HFFc6 (cell line): ENCODE measurements at places on chromosomes 7 and 10.

- no peak for DNase-seq
These were observed 21.5 kb downstream of the SH3PXD2A start for GRCh38 chr10:103833731-103834365.

- DNase-seq = no peak
These were observed 194.4 kb downstream of the RELN start for GRCh38 chr7:103795107-103795506.

- no peak for DNase-seq
These were observed 121.2 kb upstream of the NPVF start for GRCh38 chr7:25349283-25350017.

DNA sequence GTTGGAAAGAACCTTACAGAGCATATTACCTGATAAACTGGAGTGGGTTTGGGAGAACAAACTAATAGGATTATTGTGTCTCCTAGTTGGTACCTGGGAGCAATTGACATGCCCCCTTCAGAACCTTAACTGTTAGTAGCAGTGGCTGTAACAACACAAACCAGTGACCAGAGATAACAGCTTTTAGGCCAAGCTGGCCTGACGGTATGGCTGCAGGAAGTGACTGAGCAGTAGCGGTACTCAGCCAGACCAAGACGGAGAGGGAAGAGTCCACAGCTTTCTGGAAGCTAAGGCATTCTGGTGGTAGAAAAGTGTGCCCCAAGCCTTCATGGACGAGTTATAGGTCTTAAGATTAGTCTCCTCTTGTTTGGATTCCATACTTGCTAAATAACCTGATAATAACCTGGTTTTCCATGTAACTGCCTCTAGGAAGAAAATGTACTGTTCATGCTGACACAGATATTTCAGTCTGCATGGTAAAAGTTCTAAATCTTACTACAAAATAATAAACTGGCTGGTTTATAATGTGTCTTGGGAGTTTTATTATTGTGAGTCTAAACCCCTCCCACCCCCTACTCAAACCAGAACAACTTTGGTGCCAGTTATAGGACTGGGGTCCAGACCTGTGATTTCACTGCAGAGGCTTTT lies 11.3 kb downstream of the NOLC1 start:
- DNase-seq = no peak

- no peak for DNase-seq
These were observed 135.0 kb upstream of the PDLIM1 start for GRCh38 chr10:95425592-95426465.
